ENCODE measurements at places on chromosomes 3 and 15.

DNA sequence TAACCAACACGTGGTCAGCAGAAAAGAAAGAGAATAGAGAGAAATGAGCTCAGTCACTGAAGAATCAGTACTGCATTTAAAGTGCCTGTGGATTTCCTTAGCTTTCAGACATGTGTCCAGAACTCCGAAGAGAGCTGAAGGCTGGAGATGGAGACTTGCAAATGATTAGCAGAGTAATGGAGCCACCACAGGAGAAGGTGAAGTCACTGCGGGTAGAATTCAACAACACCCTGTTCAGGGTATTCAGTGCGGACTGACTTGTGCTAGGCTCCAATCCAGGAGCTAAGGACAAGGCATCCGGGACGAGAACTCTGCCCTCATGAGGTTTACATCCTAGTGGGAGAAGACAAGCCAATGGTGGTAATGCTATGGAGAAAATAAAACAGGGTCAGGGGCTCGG is 4.2 kb downstream of the EIF4E3 start:
- DNase-seq = no peak

DNA sequence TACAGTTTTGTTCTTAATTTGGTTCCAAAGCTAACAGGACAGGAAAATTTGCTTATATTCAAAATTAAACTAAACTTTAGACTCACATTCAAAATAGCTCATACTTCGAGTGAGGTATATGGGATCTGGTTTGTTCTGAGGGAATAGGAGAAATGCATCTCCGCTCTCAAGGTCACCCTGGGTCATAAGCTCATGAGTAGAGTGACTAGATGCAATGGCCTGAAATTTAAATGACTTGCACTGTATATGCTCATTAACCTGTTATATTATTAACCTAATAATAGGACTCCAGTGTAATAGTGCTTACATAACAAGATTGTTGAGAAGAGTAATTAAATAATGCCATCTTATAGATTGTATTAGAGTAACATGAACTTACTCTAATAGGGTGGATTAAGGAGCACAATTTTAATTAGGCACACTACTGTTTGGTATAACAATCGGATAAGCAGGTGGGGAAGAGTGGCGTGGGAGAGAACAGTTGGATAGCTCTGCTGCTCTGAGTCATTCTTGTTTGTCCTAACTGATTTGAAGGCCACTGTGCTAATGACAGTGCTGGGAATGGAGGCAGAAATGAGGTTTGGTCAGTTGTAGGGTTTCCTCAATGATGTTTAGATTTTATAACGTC is 5.2 kb downstream of the NKTR start:
- no peak for DNase-seq

- DNase-seq = no peak
Observed at GRCh38 chr15:91061997-91062396, 38.1 kb upstream of the SV2B start.

- DNase-seq = no peak
Observed at GRCh38 chr3:73024836-73025235, 28.2 kb downstream of the PPP4R2 start.

- no peak for DNase-seq
Observed at GRCh38 chr3:50503504-50504342, at the start of gene CACNA2D2. Gene CACNA2D2, minus strand, starts transcription at chr3:50503634. Its CDS starts 211 bp downstream, at chr3:50503423.

GRCh38 chr3:190384309-190384756 is 3.6 kb upstream of the CLDN16 start:
- no peak for DNase-seq

GRCh38 chr3:12974819-12975218 is 98.4 kb downstream of the IQSEC1 start:
- no peak for DNase-seq

DNA sequence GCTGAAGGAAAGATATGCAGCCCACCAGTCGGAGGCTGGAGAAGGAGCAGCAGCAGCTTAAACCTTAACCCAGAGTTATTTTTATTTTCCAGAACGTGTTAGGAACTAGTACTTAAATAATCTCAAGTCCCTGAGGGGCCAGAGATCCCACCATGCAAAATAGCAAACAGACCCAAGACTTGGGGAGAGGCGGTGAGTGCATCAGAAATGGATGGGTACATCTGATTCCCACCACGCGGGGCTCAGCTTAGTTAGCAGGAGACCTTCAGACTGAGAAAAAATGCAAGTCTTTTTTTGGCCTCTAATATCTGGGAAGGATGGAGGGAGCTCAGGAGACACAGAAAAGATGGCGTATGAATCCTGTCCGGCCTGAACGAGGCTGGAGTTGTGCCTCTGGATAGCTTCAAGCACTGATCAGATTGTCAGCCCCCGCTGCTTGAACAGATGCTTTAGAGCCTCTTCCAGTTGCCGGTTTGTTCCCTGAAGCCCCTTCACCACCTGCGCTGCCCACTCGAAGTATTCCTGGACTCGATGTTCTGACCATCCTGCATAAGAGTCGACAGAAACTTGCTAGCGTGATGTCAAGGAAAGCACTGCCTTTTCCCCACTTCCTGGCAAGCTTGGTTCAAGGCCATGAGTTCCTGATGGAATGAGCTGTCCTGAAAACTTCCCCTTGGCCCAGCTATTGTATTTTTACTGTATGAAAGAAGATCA is 1.3 kb downstream of the HDDC3 start:
- DNase-seq = no peak

GRCh38 chr3:118791246-118791645 is 243.4 kb downstream of the IGSF11 start:
- DNase-seq = no peak

DNA sequence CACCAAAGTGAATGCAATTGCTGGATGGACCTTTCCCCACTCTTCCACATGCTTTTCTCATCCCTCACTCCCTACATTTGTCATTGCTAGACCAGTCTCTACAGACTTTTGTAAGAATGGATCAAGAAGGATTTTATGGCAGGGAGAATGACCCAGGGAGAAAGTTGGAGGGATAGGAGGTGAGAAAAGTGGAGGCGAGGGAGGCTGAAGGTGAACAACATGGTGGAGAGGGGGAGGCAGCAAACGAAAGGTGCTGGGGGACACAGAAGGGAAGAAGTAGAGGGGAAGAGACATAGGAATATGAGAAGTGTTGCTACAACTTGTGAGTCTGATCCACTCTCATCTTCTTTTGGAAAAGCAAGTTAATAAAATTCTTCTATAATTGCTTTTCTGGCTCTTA is 24.4 kb upstream of the RTP1 start:
- DNase-seq = no peak

DNA sequence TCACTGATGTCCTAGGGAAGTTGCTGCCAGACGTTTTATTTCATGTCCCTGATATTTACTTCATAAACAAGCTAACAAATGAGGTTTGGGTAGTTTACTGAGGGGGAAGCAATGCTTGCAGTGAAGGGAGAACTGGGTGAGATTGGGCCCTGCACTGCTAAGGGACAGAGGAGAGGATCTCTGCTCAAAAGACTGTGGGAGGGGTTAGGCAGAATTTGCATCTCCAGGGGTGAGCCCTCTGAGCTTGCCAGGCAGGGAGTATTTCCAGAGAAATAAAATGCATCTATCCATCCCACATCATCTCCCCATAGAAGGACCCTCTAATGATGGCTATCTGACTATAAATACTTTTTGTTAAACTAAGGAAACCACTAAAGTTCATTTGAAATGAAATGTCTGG is 215.6 kb downstream of the CBLB start:
- no peak for DNase-seq

DNA sequence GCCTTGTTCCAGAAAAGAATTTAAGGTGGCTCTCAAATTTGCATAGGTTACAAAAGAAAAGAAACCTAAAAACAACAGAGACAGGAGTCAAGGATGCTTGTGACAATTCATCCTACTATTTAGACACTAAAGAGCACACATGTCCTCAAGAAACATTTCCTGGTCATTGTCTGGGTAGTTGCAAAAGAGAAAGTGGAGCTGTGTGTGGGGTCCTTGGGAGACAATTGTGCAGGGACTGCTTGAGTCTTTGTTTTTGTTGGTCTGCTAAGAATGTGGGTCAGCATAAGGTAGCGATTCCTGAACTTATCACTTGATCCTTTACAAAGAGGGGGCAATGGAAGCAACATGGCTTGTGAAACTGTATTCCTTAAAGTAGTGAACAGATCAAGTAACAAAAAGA is 185.3 kb downstream of the KCNAB1 start:
- no peak for DNase-seq

- no peak for DNase-seq
Observed at GRCh38 chr3:97939401-97939800, 32.8 kb downstream of the RIOX2 start.

All from CMK (cell line).